ENCODE measurements at places on chromosomes 3 and 15.

- DNase-seq = no peak
Measured at GRCh38 chr3:50351323-50351697, 648 bp downstream of the CYB561D2 start.

- no peak for DNase-seq
Measured at GRCh38 chr3:133812872-133813271, 7.3 kb downstream of the SRPRB start.

GRCh38 chr3:20235796-20236195 lies 49.8 kb upstream of the SGO1 start:
- DNase-seq = no peak

DNA sequence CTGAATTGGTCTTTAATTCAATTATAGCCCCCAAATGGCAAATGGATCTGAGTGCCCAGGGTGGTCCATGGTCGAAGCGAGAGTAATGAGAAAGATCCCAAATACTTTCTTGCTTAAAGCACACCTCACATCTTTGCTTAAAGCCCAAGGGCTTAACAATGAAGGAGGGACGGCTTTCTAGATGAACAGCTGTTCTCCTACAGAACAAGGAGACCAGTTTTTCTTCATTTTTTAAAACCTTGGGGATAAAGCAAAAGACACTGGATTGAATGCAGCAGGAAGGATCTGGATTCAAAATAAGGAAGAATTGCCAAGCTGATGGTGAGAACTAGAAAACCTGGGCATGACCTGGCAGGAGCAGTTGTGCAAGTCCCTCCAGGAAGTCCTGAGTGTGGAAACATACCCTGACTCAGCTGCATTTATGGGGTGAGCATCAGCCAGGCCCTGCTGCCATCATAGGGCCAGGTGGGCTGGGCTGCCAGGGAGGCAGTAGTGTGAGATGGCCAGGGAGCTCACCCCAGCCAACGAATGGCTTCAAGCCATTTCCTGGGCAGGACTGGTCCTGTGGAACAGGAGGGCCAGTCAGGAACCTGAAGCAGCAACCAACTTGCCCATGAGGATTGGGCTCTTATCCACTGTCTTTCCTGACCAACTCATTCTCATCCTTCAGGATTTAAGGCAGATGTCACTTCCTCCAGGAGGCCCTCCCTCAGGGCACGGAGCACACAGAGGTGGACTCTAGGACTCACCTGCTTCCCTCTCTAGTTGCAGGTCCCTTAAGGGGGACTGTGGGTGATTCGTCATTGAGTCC lies 18.4 kb upstream of the RHCG start:
- no peak for DNase-seq

DNA sequence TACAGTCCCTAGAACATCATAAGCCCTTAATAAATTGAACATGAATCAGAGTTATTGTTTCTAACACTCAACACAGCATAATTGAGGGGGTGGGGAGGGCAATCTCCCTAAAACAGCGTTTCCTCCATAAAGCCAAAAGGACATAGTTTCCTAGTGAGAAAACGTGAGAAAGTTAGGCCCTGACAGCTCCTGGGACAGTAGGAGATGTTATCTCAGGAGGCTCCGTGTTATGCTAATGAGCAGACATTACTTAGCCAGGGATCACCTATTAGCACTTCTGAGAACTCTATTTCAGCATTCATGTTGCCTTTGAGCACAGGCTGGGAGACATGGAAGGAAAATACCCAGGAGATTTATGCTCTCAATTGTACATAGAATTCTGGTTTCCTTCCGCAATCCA lies 229.1 kb upstream of the ADAMTS9 start:
- DNase-seq = no peak

DNA sequence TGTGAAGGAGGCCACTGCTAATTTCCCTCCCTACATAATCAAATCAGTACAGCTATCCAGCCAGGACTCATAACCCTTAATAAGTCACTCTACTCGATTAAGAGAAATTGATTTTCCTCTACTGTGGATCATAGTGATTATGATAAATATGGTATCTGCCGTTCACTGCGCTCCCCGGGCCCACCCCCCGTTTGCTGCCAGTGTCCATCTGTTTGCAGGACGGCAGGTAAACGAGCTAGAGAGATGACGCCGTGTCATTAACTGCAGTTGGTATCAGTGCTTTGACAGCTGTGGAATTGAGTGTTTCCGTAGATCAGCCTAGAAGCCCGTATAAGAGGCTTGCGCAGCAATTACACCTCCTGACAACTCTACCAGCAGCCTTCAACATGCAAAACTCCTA lies 94.9 kb downstream of the ROBO2 start:
- DNase-seq = no peak

GRCh38 chr3:156216852-156217251 lies 96.5 kb downstream of the KCNAB1 start:
- no peak for DNase-seq

GRCh38 chr3:42749753-42750231 lies 23.3 kb downstream of the CCDC13 start:
- no peak for DNase-seq

GRCh38 chr3:47149339-47149933 lies 14.5 kb downstream of the SETD2 start:
- DNase-seq = no peak

DNA sequence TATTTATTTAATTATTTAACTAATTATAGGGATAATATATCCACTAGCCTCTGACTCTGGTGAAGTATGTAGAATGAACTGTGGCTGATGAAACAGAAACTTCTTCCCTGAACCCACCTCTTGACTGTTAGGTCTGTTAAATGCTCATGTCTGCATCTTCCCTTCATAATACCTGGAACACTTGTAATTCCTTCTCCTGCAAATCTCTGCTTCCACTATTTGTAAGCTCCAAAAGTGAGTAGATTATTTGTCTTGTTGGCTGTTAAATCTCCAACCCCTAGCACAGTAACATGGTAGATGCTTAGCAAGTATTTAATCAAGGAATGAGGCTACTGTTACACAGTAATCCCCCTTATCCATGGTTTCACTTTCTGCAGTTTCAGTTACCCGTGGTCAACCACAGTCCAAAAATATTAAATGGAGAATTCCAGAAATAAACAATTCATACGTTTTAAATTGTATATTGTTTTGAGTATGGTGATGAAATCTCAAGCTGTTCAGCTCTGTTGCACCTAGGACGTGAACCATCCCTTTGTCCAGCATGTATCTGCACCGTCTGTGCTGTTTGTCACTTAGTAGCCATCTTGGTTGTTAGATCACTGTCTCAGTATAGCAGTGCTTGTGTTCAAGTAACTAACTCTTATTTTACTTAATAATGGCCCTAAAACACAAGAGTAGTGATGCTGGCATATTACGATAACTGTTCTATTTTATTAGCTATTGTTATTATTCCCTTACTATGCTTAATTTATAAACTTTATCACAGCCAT lies 5.7 kb downstream of the TTBK2 start:
- no peak for DNase-seq

DNA sequence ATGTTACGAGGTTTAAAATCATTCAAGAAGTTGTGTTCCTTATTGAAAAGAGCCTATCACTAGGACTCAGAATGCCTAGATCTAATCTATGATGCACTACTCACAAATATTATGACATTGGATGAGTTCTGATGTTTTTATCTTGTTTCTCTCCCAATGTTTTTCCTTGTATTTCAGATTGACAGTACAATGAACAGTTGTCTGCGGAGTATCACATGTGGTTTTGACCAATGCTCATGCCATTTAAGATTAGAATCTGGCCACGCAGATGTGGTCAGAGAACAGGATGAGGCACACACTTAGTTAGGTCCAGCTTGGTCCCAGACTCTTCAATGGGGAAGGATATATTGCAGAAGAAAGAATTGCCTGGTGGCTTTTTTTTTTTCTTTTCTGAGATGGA lies 25.6 kb upstream of the CCDC50 start:
- DNase-seq = no peak

DNA sequence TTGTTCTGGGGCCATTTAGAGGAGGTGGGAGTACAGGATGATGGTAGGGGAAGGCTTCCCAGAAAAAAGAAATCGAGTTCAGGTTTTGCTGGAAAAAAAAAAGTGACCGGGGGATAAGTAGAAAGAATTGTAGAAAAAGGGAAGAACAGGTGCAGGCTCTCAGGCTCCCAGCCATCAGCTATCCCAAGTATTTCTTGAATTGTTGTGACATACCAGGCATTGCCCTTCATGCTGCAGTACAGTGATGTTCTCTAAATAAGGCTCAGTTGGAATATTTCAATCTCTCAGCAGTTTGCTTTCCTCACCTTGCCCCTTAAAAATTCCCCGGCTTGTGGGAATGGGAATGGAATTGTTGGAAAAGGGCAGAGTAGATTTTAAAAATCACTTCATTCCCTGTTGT lies 82.5 kb upstream of the RGMA start:
- DNase-seq = no peak
